ENCODE measurements at places on chromosomes 16 and 17.

- DNase-seq, result no peak
These were observed 9.4 kb upstream of the TEDC2 start for GRCh38 chr16:2450535-2450934.

- no peak for DNase-seq
These were observed 12.5 kb upstream of the SPHK1 start for GRCh38 chr17:76371656-76372628.

- peak; percentile 49 for DNase-seq
These were observed 36.6 kb upstream of the TMEM132E start for GRCh38 chr17:34542700-34543336.

DNA sequence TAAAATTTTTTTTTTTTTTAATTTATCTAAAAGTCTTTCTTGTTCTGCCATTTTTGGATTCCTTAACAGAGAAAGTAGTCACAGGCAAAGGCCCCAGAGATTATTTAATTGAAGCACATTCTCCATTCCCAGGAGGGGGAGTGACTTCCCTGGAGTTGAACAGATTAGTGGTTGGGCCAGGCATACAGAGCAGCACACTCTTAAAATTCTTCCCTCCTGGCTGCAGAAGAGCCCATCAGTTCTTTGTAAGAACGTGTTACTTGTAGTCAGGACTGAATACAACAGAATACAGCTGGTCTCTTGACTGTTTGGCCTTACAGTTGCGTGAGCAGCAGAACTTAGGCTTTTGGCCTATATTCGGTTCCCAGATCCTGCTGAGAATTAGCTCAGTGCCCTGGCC, 1.8 kb downstream of the ALKBH5 start:
- no peak for DNase-seq

- no peak for DNase-seq
These were observed 56.8 kb upstream of the ARL4D start for GRCh38 chr17:43341715-43342588.

DNA sequence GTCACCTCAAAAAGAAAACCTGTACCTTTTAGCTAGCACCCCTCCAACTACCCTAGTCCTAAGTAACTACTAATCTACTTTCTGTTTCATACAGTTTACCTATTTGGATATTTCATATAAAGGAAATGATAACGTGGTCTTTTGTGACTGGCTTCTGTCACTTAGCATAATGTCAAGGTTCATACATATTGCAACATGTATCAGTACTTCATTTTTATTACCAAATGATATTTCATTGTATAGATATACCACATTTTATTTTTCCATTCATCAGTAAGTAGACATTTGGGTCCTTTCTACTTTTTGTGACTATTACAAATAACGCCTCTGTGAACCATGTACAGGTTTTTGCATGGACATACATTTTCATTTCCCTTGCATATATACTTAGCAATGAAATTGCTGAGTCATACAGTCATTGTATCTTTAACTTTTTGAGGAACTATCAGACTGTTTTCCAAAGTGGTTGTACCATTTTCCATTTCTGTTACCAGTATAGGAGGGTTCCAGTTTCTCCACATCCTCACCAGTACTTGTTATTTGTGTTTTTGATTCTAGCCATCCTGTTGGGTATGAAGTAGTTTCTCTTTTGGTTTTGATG, 23.7 kb downstream of the MOSMO start:
- DNase-seq, result no peak

DNA sequence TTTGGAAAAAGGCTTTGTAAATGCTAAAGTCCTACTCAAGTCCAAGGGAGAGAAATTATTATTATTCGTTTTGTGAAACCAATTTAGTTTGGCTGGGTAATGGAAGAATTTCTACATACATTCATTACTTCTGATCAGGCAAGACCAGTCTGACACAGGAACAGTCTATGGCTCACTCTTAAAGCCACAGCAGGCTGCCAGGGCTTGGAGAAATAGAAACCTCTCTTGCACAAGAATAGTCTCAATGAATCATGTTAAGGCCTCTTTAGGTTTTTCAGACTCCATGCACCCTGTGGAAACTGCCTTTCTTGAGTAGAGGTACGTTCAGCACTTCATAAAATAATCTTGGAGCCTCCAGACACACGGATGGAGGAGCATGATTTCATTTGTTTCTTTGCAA, 167.7 kb downstream of the IRX3 start:
- no peak for DNase-seq

GRCh38 chr16:10039220-10040096, 142.8 kb downstream of the GRIN2A start:
- no peak for DNase-seq

- DNase-seq, result no peak
These were observed 437.2 kb downstream of the HS3ST3B1 start for GRCh38 chr17:14737984-14738651.

- no peak for DNase-seq
These were observed 94.0 kb downstream of the SKAP1 start for GRCh38 chr17:48335858-48336500.

- no peak for DNase-seq
These were observed 3.1 kb upstream of the AP2B1 start for GRCh38 chr17:35584061-35584460.

GRCh38 chr17:79322211-79323123, 247.8 kb downstream of the ENGASE start:
- no peak for DNase-seq
